ENCODE measurements at places on chromosomes 3 and 15. TPM values are rescaled to one million over a fixed set of nuclear protein-coding genes. Genes with fewer than 3 reads are reported as not detected.

GRCh38 chr3:57500506-57500905 lies 43.6 kb downstream of the DNAH12 start:
- no peak for DNase-seq

CCR8 gene
- not detected for total RNA-seq

DNA sequence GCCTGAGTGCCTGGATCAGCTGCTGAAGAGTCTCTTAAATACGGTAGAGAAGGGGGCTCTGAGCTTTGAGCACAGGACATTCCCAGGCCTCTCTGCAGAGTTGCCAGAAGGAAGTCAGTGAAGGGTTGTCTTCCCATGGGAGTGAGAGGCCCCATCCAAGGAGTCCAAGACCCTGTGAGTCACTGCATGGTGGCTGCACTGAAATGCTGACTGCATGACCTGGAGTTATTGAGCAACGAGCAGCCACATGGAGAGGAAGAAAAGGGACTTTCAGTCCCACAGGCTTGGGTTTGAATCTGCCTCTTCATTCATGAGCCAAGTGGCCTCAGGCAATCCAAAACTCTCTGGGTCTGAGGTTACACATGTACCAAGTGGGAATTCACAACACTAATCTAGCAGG lies 69.6 kb upstream of the RASGRF1 start:
- no peak for DNase-seq

DNA sequence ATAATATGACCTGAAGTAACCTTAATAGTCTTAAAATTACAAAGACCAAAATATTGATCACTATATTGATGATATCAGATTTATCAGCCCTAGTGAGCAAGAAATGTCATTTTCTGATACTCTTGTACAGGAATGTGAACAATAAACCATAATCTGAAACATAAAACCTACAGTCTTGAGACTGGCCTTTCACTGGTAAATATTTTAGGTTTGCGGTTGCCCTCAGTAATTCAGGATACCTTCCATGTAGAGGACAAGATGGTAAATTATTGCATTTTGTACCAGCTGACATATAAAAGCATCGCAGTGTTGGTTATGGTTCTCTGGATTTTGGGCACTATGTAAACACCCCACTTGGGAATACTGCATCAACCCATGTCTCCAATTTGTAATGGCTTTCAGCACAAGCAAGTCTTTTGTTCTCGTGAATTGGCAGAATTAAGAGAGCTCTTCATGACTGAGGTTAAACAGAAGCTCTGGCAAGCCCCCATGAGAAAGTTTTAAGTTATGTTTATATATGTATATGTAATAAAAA lies 128.5 kb downstream of the LMLN start:
- DNase-seq, result no peak

GREM1 gene
- total RNA-seq, result not detected

- DNase-seq, result no peak
Measured at GRCh38 chr3:152384412-152384811, 115.7 kb downstream of the MBNL1 start.

ANAPC13 gene
- total RNA-seq, result 171 TPM

DNA sequence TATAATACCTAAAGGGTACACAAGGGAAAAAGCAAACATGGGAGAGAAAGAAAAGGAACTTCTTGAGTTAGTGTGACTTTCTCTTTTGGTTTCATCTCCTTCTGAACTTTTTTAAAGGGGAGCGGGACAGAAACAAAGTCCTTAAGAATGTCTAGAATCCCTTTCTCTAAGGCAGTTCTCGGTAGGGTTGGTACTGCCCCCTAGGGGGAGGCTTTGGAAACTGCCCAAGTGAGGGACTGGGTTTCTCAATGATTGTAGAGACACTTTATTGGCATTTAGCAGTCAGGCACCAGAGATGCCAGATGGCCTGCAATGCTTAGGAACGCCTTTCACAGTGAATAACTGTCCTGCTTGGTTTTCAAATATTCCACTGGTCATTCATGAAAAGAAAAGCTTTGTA lies 172.7 kb downstream of the WDR72 start:
- DNase-seq, result no peak

GRCh38 chr3:11384074-11384473 lies 111.9 kb downstream of the ATG7 start:
- DNase-seq, result no peak

DNA sequence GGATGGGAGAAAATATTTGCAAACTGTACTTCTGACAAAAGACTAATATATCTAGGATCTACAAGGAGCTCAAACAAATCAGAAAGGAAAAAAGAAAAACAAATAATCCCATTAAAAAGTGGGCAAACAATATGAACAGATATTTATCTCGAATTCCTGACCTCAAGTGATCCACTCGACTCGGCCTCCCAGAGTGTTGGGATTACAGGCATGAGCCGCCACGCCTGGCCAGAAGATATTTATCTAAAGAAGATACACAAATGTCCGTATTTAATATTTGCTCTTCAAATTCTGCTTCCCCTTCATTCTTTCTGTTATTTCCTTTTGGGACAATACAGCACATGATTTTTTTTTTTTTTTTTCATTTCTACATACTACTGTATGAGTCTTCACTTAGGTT lies 151.7 kb upstream of the GRM7 start:
- no peak for DNase-seq

DNA sequence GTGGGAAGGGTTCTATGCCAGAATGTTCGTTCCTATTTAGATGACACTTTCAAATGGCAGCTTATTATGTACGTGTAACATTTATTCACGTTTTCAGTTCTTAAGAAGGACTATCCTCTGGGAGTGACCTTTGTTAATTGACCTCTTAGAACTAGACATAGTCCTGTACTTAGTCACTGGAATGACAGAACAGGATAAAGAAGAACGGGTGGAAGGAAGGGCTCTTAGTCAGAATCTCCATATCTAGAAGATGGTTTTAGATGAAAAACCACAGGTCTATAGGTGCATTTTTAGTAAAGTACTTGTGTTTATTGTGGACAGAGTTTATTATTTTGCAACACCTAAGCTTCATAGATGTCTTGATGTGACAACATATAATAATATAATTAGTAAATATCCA lies 6.5 kb downstream of the METTL6 start:
- DNase-seq, result peak; percentile 48

PLD1 gene
- 15.9 TPM for total RNA-seq

- DNase-seq, result no peak
Measured at GRCh38 chr3:87002346-87002745, 11.4 kb upstream of the VGLL3 start.

GRCh38 chr3:8825153-8825825 lies 55.9 kb upstream of the OXTR start:
- DNase-seq, result no peak

GRCh38 chr3:143979813-143980212 lies 8.2 kb downstream of the DIPK2A start:
- no peak for DNase-seq

DNA sequence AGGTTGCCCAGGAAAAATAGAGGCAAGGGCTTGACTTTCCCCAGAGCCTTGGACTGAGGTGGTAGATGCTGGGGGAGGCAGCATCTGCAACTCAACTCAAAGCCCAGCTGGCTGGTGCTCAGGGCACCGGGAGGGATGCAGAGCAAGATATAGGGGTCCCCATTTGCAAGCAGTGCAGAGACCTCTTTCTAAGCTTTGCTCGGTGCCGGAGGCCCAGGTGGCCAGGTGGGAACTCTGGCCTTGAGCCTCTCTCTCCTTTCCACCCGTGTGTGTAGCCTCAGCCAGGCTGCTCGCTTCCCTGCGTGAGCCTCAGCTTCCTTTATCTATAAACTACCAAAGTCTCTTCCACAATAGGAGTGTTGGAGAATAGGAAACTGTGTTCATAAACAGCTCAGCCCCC lies 36.5 kb downstream of the SLC6A6 start:
- DNase-seq, result no peak

DNA sequence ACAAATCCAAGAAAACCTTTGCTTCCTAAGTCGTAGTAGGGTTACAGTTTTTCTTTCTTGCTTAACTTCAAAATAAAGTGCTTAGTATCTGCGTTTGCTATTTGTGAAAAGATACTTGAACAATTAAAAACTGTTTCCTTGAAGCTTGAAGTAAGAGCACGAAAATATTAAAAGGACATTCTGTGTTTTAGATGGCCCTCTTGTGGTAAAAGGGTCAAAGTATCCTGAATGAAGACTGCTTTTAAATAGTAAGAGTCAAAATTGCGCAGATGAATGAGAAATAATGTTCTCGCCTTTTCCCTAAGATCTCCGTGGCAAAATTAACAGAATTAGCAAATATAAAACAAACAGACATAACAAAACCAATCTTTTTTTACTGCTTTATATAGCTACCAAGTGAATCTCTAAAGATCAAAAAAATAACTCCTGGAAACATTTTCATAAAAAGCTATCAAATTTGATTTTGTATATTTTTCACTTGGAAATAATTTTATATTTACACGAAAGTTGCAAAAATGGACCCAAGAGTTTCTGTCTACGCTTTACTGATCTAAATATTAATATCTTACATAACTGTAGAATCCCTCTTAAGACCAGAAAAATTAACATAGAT lies 175.4 kb downstream of the MBNL1 start:
- peak; percentile 49 for DNase-seq

HTR3E gene
- total RNA-seq, result not detected

CCNL1 gene
- 75.0 TPM for total RNA-seq

GRCh38 chr3:27138562-27138961 lies 230.6 kb downstream of the NEK10 start:
- no peak for DNase-seq

GRCh38 chr3:63351159-63352007 lies 73.3 kb downstream of the SYNPR start:
- peak; percentile 40 for DNase-seq

DNA sequence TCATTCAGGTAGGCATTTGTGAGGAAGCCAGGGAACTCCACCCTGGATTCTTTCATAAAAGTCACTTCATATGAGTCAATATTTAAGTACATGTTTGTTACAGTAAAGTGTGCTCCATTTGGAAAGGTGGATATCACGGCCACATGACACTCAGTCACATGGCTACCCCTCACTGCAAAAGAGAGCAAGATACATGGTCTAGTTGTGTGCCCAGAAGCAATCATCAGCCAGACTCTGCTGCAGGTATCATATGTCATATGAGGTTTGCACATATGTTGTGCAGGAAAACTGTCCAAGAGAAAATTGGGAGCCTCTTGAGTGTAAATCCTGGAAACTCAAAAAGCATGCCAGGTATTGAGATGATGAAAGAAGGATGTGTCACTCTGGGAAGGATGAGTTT lies 55.0 kb upstream of the NMNAT3 start:
- no peak for DNase-seq

COL6A5 gene
- under 0.01 TPM for total RNA-seq

DNA sequence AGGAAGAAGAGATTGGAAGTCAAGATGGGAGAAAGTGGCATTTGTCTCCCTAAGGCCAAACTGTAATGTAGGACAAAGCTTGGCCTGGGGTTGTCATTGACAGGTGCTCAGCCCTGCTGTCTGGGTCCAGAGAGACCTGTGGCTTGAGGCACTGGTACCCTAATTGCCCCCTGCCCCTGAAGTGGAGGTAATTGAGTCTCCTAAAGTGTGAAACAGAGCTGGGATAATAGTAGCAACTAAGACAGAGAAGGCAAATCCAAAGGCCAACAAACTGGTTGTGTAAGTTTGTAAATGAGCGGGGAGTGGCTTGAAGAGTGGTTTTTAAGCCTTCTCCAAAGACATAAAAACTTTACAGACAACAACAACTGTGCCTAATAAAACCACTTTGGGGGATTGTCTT lies 264.2 kb upstream of the ROPN1 start:
- no peak for DNase-seq

TBCCD1 gene
- total RNA-seq, result 10.2 TPM

- DNase-seq, result peak; percentile 67
Measured at GRCh38 chr15:67116742-67117141, 51.3 kb downstream of the SMAD3 start.

DNA sequence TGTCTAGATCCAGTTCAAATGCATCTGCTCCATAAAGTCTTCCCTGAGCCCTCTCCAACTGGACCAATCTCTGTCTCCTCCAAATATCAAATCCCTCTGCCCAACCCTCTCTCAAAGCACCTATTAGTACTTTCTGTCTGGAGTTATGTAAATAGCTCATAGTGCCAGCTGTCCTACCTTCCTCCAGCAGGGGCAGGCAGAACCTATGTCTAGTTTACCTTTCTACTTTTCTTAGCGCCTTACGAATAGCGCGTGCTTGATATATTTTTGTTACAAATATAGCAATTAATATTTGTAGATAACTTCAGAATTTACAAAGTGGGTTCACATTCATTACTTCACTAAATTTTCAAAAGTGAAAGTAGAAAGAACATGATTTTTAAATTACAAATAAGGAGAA lies 14.0 kb upstream of the CCDC80 start:
- no peak for DNase-seq

DPPA2 gene
- not detected for total RNA-seq

DNA sequence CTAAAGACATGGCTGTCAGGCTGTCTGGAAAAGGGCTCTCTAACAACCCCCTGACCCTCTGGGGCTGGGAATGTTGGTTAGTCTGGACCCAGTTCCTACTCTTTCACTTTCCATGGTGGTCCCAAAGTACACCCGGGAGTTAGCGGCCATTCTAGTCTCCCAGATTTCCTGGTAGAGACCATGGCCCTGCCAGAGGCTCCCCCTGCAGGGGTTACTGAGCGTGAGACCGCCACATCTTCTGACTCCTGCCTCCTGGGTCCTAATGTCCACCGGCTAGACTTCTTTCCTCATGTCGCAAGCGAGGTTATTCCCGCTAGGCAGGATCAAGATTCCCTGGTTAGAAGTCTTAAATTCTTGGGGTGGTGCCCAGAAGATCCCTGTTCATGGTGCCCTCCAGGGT lies 540.0 kb upstream of the ROBO1 start:
- DNase-seq, result no peak

DNA sequence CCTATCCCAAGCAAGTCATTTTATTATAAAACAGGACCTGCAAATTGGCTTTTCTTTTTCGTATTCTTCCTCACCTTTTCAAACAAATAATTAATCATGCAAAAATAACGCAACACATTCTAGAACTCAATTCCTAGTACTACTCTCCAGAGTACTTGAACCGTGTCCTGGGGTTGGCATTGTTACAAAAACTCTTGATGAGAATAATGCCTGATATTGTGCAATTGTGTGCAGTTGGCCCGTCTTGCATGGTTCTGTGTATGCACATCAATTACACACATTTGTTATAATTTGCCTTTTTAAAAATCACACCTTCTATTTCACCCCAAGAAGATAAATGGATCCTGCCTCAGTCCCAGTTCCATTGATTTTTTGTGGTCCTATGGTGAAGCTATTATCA lies 205.4 kb downstream of the EPHB1 start:
- DNase-seq, result no peak

DNA sequence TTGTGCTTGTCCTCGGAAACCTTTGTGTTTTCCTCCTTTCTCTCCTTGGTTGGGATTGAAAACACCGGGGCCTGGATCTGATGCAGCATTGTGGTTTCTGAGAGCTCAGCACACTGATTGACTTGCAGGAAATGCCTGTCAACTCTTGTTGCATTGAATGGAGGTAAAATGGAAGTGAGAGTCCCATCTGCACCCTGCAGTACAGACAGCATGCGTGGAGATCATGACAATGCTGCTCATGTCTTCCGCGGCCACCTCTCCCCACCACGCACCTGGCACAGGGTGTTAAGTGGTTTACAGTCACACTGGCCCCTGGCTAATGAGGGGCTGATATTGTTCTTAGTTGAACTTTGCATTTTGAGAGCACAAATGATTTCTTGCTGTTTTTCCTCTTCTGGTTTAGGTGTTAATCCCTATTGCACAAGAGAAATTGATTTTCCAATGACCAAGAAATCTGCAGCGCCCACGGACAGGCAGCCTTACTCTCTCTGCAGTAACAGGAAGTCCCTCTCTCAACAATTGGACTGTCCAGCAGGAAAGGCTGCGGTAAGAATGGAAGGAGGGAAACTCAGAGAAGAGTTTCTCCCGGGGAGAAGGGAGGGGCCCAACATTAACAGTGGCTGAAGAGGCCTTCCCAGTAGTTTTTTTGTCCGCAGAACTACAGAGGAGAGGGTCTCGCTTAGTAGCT lies 58.5 kb downstream of the STARD5 start:
- no peak for DNase-seq

GRCh38 chr15:88695101-88695500 lies 56.3 kb downstream of the ISG20 start:
- no peak for DNase-seq
